Right forelimb (tissue), 1 donor: ENCODE measurements at places on chromosomes 1 and 21.

DNA sequence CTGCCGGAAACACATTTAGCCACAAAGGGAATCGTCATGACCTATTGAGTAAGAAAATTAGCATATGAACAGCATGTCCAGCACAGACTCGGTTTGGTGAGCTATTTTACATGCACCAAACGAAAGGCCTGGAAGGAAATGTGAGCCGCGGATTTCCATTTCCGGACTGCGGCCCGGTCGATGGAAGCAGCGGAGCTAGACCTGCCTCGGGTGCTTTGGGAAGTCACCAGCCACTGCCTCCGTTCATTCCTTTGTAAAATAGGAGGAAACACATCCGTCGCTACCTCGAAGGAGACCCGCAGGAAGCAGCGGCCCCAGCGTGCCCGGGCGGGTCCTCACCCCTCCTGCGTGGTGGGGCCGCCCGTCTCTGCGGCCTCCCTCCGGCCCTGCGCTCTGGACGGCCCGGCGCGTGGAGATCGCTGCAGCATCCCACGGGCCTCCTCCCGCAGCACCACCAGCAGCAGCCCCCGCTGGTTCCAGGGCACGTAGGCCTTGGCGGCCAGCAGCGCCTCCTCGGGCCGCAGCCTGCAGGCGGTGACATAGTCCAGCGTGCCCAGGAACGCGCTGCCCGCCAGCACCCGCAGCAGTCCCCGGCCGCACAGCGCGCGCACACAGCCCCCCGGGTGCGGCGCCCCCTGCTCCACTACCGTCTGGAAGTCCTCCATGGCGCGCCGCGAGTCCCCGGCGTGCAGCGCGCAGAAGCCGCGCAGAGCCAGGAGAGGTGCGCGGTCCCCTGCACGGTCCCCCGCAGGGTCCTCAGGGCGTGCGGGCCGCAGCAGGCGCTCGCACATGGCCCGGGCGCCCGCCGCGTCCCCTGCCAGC, 12.1 kb downstream of the TTC34 start:
- peak; percentile 34 for DNase-seq

DNA sequence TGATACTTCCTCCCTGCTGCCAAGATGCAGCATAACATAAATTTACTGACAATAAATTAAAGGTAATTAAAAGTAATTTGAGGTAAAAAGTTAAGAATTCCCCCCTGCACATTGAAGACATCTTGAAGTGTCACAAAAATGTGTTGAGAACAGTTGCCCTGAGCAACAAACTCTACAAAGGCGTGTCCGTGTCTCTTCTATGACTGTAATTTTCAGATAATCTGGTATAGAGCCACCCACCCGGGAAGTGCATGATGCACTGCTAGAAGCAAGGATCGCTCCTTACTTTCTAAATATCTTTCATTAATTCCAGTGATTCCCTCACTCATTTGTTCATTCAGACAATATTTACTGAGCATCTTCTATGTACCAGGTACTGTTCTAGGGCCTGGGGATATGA, 11.0 kb upstream of the CASQ1 start:
- DNase-seq = no peak

DNA sequence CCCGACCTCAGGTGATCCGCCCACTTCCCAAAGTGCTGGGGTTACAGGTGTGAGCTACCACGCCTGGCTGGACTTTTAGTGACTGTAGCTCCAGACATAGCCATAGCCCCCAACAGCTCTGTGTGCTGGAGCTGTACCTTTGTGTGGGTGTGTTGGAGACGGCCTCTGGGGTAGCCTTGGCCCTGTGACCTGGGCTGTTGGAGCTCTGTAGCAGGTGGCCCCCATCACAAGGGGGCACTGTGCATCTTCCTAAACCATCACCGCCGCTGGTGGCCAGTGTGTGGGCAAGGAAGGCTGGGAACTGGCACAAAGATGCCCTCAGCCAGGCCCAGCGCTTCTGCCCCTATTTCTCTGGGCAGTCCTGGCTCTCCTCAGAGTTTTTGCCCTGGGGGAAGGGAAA, 38.4 kb upstream of the FOXO6 start:
- DNase-seq = no peak

- DNase-seq = no peak
These were observed at the start of gene FCRLB for GRCh38 chr1:161720956-161721737. FCRLB (plus strand) TSS chr1:161721544; CDS start chr1:161722673, 1,129 bp downstream.

DNA sequence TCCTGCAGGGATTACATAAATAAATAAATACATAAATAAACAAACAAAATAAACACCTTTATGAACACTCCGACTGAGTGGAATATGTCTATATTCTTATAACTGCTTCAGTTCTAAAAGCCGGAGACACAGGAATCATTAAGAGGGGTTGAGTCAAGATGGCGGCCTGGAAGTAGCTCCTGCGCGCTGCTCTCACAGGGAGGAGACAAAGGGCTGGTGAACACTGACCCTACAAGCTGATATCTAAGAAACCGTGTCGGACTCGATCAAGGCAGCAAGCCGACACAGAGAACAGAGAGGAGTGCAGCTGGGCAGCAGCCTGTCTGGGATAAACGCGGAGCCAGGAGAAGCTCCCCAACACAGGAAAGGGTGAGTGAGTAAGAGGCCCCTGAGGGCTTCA, 1098.6 kb upstream of the NCAM2 start:
- no peak for DNase-seq

DNA sequence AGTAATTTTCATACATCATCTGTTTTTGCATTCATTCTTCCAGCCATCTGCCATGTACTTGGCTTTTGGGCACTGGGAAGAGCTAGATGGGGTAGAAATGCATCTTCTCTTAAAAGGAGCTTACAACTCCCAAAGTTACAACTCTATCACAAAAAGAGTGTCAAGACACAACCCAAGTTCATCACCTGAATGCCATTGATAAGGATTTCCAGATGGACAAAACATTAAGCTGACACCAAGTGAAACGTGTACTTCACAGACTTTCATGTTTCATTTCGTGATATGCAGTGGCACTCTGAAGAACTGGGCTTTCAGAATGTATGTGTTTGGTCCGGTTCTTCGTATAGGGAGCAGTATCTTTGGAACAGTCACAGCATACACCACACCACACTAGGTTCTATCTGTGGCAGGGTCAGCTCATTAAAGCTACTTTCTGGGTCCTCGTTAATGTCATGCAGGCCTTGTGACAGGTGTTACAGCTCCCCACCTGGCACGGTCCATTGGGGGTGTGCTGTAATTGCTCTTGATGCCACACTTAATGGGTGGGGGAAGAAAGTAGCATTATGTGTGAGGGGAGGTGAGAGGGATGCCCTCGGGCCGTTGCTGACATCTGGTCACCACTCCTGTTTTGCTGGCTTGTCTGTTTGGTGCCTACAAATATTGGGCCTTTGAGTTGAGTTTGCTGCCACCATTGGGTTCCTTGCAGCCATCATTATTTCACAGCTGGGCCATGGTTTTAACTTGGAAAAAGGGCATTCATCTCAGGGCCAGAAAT, 164.9 kb downstream of the NFIA start:
- no peak for DNase-seq

DNA sequence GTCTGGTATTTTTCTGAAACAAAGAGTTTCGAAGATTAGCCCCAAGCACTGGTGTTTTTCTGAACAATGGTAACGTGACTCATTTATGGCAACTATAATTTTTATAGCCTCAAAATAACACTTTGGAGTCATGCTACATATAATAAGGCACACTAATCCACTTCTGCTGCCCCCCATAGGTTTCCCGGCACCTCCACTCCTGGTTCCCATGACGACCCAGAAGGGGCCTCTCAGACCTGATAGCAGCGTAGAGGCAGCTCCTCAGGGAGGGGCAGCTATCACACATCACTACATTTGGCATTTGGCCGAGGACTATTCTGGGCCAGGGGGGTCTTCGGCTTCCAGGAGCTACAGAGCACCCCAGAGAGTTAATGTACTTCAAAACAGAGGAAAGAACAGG, 23.3 kb downstream of the CAPN8 start:
- DNase-seq = no peak

DNA sequence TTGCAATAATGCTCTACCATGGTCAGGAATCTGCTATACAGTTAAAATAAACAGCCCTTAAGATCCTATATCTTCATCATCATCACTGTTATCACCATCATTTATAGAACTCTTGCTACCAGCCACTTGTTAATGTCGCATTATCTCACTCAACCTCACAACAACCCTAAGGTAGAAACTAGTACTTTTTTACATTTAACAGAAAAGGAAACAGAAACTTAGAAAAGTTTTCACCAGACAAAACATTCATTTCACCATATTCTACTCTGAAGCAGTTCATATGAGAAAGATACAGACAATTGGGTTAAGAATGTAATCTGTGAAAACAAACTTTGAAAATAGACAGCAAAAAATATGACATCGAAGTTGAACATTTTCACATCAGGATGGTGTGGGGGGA, 262.6 kb downstream of the ATG4C start:
- no peak for DNase-seq

GRCh38 chr1:116740746-116741145, 13.5 kb upstream of the CD2 start:
- DNase-seq = no peak

DNA sequence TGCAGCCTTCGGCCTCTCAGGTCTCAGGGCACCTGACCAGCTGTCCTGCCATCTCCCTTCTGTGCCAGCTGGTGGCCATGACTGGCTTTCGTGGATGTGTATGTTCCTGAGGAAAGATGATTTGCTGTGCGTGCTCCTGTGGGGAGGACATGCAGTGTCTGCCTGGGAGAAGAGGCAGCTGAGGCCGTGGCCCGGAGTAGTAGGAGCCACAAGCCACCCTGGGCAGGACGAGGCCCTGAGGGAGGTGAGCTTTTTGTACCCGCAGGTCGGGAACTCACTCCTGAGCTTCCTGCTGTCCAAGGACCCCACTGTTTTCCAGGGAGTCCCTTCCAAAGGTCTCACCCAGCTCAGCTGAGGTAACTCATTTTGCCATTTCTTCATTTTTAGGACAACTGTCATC, 58.5 kb downstream of the PIK3CD start:
- no peak for DNase-seq

- no peak for DNase-seq
These were observed 87.7 kb downstream of the LACTBL1 start for GRCh38 chr1:22884806-22885530.

DNA sequence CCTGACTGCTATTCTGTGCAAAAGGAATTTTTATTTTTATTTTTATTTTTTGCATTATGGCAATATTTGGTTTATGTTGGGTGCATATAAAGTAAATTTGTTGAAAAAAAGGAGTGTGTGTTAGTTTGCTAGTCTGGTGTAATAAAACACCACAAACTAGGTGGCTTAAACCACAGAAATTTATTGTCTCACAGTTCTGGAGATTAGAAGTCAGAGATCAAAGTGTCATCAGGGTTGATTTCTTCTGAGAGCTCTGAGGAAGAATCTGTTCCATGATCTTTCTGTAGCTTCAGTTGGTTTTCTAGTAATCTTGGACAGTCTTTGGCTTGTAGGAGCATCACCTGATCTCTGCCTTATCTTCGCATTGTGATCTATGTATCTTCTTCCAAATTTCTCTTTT, 6.5 kb downstream of the SLC30A7 start:
- no peak for DNase-seq

DNA sequence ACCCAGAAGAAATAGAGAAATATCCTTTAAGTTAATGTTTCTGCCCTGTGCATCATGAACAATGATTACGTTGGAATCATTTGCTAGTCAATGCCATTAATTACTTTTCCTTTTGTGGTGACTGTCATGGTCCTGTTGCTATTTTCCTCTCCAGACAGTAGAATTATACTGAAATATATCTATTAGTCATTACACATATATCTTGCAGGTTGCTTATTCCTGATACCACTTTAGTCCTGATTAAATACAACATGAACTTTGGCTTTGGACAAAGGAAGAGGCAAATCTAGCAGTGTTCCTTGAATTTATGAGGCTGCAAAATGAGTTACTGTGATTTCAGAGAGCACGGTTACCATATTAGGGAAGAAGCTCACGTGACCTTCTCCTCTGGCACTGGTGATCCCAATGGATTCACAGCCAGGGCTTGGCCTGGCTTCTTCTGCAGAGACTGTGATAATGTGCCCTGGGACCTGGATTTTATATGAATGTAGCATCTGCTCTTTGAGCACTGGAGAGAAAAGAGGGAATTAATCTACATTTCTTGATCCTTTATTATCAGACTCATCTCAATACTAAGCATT, 12.4 kb upstream of the KRTAP19-8 start:
- no peak for DNase-seq

GRCh38 chr1:170675865-170676264, 11.9 kb downstream of the PRRX1 start:
- DNase-seq = no peak

GRCh38 chr21:42236014-42236413, 17.1 kb downstream of the ABCG1 start:
- DNase-seq = no peak

GRCh38 chr1:70164350-70164749, 41.0 kb downstream of the LRRC40 start:
- DNase-seq = no peak

DNA sequence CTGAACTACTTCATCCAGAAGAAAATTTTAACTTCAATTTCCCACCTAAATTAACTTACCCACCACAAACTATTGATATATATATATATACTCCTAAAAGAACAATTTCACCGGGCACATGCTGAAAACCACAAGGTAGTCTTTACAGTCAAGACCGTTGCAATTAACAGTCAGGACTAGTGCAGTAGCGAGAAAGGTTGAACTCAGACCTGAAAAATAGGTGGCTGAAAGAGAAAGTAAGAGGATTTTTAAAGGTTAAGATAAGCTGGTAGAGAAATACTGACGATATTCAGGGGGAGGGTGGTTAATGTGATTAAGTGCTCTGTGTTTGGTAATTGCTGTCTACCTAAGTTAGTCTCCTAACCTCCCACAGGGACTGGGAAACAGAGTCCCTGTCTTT, 1153.5 kb upstream of the TMPRSS15 start:
- DNase-seq = no peak

GRCh38 chr1:32703479-32704291, 1.1 kb upstream of the SYNC start:
- DNase-seq = peak; percentile 74

- no peak for DNase-seq
These were observed 150.7 kb downstream of the DSCAM start for GRCh38 chr21:40696246-40696645.

DNA sequence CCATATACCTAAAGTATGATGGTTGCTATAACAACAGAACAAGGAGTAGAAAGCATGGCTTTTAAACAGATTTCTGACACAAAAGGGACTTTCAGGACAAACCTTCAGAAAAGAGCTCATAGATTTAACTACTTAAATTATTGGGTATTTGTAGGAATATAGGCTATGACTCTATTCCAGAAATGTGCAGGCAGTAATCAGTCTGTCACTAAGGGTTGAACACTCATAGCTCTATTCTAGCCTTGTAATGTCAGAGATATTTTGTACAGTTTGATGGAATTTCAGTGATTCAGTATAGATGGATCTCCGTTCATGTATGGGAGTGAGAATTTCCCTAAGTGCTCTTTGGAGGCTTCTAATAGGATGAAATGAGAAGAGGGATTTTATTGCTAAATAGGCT, 82.8 kb downstream of the EXTL2 start:
- DNase-seq = no peak
